ENCODE measurements at places on chromosomes 16 and 17.

DNA sequence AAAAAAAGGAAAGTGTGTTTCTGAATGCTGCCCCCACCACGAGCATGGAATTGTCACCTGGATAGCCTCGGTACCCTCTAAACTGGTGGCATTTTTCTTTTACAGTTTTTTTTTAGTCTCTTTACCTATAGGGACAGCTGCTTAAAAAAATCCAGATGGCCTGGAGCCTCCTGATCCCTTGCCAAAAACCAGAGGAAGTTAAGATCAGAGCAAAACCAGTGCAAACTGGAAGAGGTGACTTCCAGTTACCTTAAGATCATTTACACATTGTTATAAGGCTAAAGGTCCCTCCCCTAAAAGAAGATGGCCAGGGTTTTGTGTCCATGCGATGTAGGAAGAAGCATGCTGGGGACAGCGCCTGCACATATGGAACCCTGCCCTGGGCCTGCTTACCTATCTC is 3.5 kb downstream of the MEFV start:
- DNase-seq, result no peak

- DNase-seq, result no peak
Measured at GRCh38 chr16:55437625-55438024, 41.4 kb upstream of the MMP2 start.

- no peak for DNase-seq
Measured at GRCh38 chr16:9406038-9406712, 314.7 kb downstream of the HAPSTR1 start.

DNA sequence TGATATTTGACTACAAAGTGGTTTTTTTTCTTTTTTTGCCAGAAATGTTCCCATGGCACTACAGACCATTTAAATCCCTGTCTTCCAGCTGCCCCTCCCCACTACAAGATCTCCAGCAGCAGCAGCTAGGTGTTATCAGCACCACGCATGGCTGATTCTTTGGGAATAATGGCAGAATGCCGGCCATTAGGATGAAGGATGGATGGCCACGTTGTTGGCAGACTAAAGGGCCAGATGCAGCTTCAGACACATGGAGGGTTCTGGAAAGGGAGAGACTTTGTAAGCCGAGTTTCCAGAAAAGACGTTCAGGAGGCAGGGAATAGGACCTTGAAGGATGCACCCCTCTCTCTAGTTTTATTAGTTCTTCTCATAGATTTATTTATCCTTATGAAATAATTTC is 10.3 kb upstream of the MED9 start:
- DNase-seq, result no peak

- no peak for DNase-seq
Measured at GRCh38 chr17:82320140-82320840, 2.9 kb upstream of the CD7 start.

GRCh38 chr16:67865318-67865717 is 7.5 kb upstream of the EDC4 start:
- no peak for DNase-seq

- no peak for DNase-seq
Measured at GRCh38 chr17:11330006-11330405, 89.0 kb downstream of the SHISA6 start.

DNA sequence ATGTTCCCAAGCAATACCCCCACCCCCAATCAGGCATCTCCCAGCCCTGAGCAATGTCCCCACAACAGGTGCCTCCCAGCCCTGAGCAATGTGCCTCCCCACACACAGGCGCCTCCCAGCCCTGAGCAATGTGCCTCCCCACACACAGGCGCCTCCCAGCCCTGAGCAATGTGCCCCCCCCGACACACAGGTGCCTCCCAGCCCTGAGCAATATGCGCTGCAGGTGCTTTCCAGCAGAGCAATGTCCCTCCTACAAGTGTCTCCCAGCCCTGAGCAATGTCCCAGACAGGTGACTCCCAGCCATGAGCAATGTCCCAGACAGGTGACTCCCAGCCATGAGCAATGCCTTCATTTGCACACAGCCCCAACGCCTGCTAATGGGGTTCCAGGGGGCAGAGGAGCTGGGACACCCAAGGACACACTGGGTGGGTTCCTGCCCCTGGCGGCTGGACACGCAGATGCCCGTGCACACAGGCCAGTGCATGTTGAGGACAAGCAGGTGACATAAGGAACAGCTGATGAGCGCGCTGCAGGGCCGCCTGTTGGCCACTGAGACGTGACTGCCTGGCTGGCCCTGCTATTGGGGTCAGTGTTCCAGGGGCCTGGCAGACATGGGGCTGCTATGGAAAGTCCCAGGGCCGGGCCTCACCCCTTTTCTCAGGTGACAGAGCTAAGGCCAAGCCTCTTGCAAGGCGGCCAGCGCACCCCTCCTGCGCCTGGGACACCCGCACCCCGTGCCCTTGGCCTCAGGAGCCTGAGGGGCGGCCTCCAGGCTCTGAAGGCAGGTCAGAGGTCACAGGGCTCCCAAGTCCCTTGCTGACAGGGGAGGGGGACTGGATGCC is 26.9 kb upstream of the PABPN1L start:
- DNase-seq, result no peak

- DNase-seq, result no peak
Measured at GRCh38 chr17:12992676-12993075, 25.2 kb downstream of the ELAC2 start.

DNA sequence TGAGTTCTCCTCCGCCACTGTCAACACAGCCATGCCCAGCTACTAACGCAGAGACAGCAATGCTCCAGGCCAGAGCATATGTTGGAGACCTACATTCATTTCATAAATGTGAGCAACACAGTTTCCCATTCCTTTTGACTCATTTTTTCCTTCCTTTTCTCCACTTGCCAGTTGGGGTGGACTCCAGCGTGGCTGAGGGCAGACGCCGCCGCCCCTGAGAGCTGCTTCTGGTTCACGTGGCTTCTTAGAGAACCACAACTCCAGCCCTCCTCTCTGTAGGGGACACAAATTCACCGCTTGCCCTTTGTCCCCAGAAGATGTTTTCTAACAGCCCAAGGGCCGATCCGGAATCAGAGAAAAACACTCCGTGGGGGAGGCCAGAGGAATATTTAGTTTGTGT is 45.8 kb upstream of the ZCCHC14 start:
- no peak for DNase-seq

- DNase-seq, result no peak
Measured at GRCh38 chr17:50221864-50222545, 20.6 kb upstream of the COL1A1 start.

DNA sequence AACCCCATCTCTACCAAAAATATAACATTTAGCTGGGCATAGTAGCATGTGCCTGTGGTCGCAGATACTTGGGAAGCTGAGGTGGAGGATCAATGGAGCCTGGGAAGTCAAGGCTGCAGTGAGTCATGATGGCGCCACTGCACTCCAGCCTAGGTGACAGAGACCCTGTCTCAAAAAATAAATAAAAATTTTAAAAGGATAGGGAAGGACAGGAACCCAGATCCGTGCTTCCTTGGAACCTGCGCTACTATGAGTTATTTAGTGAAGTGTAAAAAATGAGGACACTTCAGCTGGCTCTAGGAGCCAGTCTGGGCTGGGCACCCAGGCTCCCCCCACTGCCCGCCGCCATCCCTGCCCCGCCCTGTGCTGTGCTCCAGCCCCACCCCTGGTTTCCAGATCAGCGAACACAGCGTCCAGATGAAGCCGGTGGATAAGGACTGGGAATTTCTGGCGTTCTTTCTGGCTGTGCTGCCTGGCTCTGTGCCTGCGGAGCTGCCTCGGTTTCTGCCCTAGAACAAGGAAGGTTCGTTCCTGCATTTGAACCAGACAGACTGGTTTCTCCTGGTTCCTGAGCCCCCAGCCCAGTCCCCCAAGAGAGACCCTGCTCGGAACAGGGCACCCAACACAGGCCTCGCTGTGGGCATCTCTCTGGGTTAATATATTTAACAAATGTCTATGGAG is 18.5 kb downstream of the PLLP start:
- DNase-seq, result no peak
